ENCODE measurements at places on chromosomes 4 and X.
A peak's percentile ranks its signal among the peaks of the same experiment; 100 is the strongest.

DNA sequence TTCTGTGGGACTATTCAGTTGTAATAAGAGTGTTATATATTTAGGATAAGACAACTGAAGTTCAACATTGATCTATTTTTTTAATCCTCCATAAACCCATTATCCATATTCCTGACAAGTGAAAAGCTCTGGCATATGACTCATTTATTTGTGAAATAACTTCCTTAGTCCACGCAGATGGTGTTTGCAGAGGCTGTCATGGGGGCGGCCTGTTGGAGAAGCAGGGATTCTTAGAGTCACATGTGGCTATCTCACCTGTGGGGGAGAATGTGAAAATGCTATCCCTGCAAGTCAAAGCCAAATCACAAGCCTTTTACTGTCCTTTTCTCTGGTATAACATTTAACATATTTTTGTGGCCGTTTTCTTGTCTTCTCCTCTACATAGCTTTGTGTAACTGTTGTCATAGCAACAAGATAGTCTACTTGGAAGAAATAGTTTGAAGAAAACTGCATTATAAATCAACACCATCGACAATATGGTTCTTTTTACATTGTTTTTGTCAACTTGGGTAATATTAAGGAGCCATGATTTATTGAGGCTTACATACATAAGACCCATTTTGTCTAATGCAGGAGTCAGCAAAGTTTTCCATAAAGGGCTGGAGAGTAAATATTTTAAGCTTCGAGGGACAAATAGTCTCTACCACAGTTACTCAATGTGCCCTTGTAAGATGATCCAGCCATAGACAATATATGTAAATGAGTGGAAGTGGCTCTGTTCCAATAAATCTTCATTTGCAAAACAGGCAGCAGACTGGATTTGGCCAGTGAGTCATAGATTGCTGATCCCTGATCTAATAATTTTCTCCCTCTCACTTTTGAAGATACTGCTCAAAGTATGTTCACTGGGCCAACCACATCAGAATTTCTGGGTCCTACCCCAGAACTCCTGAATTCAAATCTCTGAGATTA lies 395.0 kb downstream of the DTHD1 start:
- no peak for DNase-seq

DNA sequence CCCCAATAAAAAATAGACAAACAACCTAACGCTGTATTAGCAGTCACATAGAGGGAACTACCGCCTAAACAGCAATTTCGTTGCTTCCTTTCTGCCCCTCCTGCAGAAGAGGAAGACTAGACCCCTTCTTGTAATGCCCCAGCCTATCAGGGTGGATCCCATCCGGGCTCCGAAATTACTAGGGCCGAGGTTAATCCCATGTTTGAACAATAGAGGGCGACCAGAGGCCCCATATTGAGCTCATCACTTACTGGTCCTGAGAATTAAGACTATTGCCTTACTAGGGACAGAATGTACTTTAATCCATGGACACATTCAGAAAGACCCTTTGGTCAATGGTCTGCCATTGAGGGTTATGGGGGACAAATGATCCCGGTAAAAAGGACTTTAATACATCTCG lies 11.8 kb upstream of the ZNF630 start:
- peak; percentile 2 for DNase-seq

DNA sequence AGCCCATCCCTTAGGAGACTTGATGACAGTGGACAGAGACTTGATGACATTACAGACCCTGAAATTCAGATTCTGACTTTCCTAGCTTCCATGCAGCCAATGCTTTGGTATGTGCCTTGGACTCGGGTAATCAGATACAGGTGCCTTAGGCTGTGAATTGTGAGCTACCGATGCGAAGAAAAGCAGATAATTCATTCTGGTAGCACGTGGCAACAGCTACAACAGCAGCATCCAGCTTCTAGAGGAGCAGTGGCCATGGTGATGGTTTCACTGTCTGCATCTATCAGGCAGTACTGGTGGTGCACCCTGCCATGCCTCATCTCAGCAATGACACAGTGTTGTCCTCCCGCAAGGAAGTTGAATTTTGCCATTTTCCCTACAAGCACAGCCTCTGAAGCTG lies 126.9 kb upstream of the TAPT1 start:
- no peak for DNase-seq

- no peak for DNase-seq
These were observed 194.4 kb downstream of the TMA16 start for GRCh38 chr4:163688856-163689255.

DNA sequence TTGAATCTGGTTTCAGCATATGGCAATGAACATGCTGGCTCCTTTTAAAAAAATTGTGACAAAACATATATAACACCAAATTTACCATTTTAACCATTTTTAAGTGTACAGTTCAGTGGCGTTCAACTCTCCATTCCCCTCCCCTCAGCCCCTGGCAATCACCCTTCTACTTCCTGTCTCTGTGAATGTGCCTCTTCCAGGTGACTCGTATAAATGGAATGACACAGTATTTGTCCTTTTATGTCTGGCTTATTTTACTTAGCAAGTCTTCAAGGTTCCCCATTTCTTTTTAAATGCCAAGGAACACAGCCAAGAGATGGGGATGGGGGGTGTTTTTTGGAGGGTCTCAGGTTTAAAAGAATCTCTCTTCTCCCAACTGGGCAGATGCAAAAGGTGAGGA lies 35.4 kb upstream of the BCLAF3 start:
- peak; percentile 1 for DNase-seq

- no peak for DNase-seq
These were observed 19.6 kb downstream of the SPANXA2 start for GRCh38 chrX:141609111-141609510.

- no peak for DNase-seq
These were observed 887.1 kb upstream of the AGA start for GRCh38 chr4:178329226-178329872.

GRCh38 chr4:101400096-101400495 lies 52.8 kb upstream of the PPP3CA start:
- DNase-seq, result no peak

- DNase-seq, result no peak
These were observed 19.9 kb downstream of the MSN start for GRCh38 chrX:65687367-65687766.

- DNase-seq, result peak; percentile 59
These were observed 13.4 kb upstream of the CHRNA9 start for GRCh38 chr4:40321574-40322275.

DNA sequence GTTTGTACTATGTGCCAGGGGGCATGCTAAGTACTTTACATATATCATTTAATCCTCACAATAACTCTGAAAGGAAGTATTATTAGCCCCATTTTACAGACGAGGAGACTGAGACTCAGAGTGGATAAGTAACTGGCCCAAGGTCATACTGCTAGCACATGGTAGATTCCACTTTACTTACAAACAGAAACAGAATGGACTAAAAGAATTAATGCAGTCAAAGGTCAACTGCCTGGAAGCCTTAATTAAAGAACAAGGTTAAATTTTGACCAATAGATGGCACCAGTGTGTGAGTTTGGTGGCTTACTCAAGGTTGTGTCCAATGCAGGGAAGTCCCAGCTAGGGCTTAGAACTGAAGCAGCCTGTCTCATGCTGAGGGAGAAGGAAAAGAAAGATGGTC lies 4.7 kb downstream of the RIPPLY1 start:
- DNase-seq, result no peak

DNA sequence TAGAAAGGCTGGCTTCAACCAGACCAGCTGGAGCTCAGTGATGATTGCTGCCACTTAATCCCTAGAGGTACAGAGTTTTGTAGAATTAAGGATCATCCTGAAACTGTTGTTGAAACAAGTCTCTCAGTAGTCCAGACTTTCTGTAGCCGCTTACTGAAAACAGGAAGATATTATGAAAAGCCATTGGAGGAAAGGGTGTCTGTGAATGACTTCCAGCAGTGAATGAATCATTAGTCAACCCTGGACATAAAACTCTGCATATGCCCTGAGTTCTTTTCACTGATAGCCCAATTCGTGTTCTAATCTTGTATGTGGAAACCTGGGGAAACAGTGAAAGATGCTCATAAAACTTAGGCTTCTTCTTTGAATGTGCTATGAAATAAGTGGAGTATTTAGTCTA lies 14.8 kb downstream of the HOPX start:
- no peak for DNase-seq

DNA sequence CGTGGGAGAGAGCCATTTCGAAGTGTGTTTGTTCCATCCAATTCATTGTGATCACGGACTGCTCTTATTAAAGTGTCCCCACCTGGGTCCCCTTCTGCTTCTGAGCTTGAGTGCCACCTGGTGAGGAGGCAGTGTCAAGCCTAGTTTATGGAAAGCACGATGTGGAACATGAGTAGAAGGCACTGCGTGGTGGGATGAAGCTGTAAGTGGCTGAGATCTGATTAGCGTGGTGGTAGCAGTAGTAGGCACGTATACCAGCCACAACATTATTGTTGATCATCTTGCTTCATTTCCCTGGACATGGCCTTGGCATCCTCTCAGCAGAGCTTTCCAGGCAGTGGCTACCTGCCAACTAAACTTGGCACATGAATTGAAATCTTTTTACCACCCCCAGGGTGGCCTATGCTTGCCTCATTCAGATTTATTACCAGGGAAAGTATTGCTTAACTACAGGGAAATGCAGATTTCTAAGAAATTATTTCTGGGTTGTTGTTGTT lies 46.4 kb downstream of the GPAT3 start:
- no peak for DNase-seq

- DNase-seq, result no peak
These were observed 245.4 kb upstream of the PSAPL1 start for GRCh38 chr4:7680106-7680505.

DNA sequence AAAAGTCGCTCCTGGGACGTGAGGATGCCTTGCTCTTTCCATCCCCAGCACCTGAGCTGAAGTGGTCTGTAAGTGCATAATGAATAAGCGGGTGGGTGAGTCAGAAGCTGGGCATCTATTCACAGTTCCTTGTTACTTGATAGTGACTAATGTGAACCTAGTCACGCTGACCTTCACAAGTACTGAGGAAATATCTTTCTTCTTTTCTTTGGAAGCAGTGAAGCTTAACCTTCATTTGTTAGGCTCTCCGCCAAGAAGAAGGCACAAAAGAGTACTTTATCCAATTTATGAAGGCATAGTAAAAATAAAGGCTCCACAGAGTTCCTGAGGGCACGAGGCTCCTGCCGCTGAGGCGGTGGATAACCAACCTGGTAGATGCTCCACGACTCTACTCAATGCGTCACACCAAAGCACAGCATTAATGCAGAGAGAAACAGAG lies 475.7 kb upstream of the SLIT2 start:
- peak; percentile 23 for DNase-seq

DNA sequence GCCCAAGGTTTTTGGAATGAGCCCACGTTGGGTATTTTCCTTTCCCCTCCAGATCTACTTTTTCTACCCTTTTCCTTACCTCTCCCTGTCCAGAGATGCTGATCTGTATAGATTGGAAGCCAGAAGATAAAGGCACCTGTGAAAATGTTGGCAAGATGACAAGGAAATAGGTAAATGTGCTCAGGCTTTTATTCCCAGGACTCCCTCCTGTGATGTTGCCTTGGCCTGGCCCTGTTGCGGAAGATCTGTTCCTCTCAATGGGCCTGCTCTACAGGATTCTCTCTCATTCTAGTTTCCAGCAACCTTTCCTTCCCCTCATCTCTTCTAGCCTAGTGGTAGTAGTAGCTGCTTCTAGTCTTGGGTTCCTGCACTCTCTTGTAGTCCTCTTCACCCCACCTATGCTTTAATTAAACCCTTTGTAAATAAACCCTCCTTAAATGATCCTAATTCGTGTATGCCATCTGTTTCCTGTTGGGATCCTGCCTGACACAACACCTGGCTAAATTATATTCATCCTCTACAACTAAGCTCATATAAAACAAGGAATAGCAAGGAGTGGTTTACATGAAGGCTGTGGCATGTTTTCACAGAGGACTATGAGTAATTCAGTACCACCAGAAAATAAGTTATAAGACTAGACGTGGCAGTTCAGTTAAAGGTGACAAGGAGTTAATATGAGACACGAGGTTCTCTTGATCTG lies 95.7 kb upstream of the MAOA start:
- DNase-seq, result no peak

DNA sequence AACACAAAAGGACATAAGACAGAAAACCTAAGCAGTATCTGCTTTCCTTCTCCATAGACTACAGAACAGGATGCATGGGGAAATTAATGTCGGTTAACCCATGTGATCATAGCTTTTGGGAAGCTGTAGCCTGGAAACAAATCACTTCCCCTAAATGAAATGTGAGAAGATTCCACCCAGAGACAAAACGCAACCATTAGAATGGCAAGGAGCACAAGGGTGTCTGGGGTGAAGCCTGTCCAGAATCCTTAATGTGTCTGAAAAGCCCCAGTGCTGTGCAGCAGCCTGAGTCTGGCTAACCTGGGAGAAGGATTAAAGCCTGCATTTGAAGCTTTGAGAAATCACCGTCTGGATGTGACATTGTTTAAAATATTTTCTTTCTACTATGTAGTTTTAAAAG lies 213.3 kb downstream of the ANKRD50 start:
- DNase-seq, result no peak

- DNase-seq, result no peak
These were observed 16.0 kb upstream of the TLR8 start for GRCh38 chrX:12890467-12890866.

- DNase-seq, result no peak
These were observed 19.4 kb downstream of the DLG3 start for GRCh38 chrX:70464051-70464450.

DNA sequence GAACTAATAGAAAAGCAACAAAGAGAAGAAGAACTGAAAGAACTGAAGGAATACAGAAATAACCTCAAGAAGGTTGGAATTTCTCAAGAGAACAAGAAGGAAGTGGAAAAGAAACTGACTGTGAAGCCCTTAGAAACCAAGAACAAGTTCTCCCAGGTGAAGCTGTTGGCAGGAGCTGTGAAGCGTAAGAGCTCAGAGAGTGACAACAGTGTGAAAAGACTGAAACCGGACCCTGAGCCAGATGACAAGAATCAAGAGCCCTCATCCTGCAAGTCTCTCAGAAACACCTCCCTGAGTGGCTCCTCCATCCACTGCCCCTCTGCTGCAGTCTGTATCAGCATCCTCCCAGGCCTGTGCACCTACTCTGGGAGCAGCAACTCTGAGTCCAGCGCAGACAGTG lies 8.4 kb upstream of the FHDC1 start:
- no peak for DNase-seq

DNA sequence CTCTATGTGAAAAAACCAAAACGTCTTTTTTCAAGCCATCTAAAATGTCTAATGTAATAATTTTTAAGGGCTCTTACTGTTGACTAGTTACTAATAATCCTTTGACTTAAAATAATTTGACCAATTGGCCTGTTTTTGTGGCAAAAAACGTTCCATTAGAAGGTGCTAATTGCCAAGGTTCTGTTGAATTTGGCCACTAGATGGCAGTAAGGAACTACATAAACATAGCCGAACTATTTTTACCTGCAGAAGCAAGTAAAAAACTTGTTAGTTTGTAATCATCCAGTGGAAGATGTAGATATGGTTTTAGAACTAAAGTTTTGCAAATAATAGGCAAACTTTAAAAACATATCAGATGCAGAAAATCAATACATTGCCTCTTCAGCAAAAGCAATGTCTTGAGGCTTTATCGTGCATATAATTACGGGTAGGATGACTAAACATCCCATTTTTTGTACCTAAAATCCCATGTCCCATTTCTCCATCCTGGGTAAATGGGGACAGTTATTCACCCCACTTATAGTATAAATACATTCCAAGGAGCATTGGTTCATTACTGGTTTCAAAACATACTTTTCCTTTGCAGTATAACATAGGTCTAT lies 57.6 kb downstream of the PROM1 start:
- DNase-seq, result peak; percentile 21

All from AG04450 (cell line).